ENCODE measurements at places on chromosomes 2 and 18.
A peak's percentile ranks its signal among the peaks of the same experiment; 100 is the strongest.

DNA sequence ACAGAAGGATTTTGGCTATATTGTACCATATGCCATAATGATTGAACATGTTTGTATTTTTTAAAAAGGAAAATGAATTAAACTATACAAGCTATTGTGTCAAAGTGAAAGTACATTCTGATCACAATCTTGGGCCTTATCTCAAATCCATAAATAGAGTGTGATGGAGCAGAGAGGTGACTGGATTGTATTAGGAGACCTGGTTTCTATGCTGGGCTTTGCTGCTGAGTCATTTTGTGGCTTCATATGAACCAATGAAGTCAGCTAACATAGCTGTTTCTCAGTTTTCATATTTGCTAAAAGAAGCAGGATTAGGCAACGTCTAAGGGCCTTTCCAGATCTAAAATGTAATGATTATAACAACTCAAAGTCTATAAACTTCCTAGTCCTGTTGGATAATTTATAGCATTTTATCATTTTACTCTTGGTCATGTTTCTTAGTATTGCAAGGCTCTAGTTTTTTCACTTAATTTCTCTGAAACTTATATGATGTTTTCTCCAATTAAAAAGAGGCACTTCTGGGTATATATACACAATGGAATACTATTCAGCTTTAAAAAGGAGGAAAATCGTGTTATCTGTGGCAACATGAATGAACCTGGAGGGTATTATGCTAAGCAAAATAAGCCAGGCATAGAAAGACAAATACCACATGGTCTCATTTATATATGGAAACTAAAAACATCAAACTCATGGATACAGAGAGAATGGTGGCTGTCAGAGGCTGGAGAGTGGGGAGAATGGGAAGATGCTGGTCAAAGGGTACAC is 112.3 kb downstream of the MEP1B start:
- DNase-seq, result no peak

- DNase-seq, result no peak
Observed at GRCh38 chr2:233060501-233060979, 398 bp downstream of the INPP5D start.

DNA sequence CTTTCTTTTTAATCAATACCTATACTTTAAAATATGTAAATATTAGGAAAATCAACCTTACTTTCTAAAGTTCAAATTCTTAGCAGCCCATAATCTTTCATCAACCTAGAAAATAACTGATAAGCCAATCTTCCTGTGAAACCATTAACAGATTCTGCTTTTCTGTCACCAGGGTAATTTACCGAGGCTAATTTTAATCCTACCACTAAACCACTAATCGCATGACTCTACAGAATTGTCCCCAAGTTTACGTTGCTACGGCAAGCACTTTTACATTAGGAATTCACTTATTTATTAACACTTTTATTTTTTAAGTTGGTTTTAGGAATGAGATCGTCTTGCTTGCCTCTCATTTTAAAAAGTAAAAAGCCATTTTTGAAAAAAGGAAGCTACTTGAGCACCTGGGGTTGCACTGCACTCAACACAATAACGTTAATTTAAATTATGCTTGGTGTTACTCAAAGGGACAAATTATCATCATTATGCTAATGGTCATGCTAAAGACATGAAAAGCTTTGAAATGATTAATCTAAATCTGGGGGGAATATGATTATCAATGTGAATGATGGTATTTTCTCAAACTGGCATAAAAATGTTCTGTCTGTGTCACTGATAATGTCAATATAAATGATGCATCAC is 10.2 kb downstream of the ZNF516 start:
- DNase-seq, result no peak

DNA sequence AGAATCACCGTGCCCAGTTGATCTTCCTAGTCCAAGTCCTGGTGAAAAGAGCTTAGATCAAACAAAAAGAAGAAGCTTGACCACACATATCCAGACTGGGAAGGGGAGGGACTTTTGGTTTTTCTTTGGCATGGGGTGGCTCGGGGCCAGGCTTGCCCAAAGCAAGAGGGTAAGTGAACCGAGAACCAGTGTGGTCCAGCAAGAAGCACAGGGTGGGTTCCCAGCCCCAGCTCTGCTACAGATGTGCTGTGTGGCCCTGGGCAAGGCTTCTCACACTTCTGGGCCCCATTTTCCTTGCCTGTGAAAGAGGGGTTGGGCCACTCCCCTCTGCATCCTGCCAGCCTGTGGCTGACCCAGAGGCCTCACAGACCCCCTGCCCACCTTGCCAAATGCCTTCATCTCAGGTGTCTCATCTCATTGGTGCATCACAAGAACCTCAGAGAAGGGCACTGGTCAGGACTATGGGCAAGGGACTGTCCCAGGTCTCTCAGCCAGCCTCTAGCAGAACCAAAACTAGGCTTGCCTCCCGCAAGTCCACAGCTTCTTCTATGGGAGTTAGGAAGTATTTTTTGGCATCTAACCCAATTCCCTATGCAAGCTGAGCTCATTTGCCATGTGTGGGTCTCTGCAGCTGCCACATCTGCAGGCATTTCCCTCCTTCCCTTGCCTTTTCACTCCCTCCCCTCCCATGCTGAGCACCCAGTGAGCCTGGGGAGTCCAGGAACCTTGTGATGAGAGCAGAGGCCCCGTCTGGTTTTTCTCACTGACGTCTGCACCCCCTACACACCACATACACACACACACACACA is 6.9 kb downstream of the ATP6V1B1 start:
- DNase-seq, result peak; percentile 28

- no peak for DNase-seq
Observed at GRCh38 chr2:209556354-209556961, 132.6 kb downstream of the MAP2 start.

GRCh38 chr18:35049111-35050027 is 8.2 kb downstream of the MAPRE2 start:
- DNase-seq, result no peak

DNA sequence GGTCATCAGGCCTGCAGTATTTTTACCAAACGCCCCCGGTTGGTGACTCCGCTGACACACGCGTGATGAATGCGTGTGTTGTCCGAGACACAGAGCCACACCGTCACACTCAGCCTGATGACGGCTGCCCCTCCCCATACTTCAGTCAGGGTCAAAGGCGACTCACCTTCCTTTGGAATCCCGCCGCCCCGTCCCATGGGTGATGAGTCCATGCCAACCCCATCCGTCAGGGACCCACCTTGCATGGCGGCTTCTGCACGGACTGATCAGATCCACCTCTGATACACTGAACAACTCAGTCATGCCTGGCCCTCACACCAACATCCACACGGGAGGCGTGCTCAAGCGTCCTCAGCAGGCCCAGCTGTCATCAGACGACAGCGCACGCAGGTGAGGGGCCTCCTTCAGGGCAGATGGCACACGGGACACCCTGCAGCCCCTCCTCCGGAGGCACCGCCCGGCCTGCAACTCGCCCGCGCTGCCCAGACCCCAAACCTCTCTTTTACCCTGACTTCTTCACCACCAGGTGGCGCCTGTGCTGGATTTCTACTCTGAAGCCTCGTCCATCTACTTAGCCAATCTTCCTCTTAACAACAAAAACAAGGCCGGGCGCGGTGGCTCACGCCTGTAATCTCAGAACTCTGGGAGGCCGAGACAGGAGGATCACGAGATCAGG is 89.2 kb downstream of the ZNF516 start:
- DNase-seq, result peak; percentile 58

DNA sequence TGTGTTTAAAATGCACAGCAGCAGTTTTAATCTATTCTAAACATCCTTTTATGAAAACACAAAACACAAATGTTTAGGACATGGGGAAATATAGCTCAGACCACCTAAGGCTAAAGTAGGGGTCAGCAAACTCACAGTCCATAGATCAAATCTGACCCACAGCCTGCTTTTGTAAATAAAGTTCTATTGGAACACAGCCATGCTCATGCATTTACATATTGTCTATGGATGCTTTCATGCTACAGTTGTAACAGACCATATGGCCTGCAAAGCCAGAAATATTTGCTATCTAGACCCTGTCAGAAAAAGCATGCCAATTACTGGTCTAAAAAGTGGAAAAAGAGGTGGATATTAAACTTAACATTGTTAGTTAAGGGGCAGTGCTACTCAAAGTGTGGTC is 1105.4 kb upstream of the KLHL29 start:
- no peak for DNase-seq

DNA sequence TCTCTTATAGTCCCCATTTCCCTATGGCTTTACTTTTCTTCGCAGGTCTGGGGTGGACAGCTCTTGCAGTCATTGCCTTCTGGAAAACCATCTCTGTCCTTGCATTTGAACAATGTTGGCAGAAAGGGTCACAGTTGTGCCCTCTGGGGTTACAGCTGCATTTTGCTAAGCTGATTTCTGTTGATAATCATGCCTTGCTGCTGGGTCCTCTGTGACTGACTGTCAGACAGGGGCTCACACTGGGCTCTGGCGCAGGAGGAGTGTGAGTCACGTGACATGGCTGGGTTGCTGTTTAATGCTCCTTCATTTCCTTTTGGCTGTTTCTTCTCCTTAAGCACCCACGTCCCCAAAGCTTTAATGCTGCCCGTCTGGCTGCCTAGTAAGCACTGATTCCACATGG is 196.6 kb upstream of the LHCGR start:
- DNase-seq, result no peak

GRCh38 chr2:231923951-231924888 is 2.0 kb downstream of the NPPC start:
- DNase-seq, result no peak

DNA sequence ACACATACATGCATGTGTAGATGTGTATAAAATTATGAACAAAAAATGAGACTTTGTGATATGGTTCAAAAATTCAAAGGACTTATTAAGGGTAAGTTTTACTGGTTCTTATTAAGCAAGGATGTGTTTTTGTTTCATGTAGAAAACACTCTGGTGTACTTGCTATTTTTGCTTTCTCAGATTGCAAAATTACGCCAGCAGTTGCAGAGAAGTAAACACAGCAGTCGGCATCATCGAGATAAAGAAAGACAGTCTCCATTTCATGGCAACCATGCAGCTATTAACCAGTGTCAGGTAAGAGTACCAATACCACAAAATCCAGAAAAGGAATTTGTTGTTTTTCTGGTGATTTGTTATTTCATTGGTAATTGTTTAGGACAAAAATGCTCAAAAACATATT is 91.3 kb downstream of the FAM117B start:
- no peak for DNase-seq

DNA sequence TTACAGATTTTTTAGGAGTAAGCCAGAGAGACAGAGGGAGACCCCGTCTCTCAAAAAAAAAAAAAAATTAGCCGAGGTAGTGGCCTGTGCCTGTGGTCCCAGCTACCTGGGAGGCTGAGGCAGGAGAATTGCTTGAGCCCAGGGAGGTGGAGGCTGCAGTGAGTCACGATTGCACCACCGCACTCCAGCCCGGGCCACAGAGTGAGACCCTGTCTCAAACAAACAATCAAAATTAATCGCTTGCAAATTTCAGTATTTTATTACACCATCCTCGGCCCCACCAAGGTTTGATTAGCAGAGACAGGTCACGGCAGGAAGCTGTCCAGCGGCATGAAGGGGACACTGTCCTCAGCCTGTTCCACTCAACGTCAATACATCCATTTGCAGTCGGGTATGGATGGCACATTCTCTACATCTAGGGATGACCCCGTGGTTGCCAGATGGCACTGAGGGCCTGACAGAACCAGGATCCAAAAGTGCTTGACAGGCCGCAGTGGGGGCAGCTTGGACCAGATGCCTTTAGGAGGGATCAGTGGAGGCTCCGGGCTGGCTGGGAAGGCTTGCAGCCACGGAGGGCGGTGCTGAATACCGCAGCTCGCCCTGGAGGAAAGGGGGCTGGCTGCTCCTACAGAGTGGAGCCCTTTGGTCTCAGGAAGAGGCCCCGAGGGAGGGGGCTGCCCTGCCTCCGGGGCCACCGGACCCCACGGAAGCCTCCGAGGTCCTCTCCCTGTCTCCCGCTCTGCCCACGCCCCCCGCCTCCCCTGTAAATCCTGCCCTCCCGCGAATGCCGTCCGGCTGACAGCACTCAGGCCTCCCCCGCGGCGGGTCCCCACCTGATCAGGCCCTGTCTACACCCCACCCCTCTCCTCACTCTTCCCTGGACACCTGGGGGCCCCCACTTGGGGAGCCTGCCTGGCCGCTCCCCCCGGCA is 13.1 kb downstream of the ASPRV1 start:
- no peak for DNase-seq

DNA sequence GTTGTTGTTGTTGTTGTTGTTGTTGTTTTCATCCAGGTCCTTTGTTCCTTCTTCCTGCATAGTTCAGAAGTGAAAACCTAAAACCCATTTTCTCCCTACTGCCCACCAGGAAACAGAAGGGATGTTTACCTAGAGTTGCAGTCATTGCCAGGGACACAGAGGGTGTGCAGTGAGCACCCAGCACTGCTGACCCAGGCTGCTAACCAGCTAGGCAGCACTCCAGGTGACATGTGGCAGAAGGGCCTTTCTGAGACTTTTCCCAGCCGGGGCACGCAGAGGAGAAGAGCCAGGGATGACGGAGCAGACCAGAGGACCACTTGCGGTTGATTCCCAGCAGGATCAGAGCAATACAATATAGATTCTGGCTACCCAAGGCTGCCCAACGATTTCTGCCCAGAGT is 286.3 kb downstream of the BCL11A start:
- no peak for DNase-seq

DNA sequence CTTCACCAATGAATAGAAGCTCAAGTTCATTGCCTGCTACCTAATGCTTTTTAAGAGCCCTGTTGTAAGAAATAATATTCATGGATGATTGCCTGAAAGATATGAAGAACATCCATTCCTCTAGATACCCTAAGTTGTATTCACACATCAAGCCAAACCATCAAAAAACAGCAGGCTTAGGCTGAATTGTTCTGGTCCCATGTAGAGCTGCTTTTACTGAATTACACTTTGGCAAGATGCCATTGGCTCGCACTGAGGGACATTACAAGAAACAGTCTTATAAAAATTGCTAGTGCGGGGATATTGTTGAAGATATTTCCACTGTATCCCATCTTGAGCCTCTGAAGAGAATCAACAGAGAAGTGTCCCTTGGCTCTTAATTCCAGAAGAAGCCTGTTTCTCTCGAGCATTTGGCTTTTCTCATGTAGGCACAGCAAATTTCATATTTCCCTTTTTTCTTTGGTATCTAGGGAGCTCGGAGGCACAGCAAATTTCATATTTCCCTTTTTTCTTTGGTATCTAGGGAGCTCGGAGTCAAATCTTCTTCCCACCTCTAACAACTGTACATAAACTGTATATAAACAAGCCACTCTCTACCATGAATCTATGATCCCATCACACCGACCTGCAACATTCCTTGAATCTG is 107.5 kb downstream of the COLEC12 start:
- DNase-seq, result no peak

GRCh38 chr18:50494569-50494968 is 65.3 kb upstream of the MAPK4 start:
- DNase-seq, result no peak

GRCh38 chr18:58247363-58247834 is 203.4 kb downstream of the NEDD4L start:
- DNase-seq, result no peak

- DNase-seq, result peak; percentile 30
Observed at GRCh38 chr18:79784071-79784913, 13.4 kb upstream of the KCNG2 start.

DNA sequence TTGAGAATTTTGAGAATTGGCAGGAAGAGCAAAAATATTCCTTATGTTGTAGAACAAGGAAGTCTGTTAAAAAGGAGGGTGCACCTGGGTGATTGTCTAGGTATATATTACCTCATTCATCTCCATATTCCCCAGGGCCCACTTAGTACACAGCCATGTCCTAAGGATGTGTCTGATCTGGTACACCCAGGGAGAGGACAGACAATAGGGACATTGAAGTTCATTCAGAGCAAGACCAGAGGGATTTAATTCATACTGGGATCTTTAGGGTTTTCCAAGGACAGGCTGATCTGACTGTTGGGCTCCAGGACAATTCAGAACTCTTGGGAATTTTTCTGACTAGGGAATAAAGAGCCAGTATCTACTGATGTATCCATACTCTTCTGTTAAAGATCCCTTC is 112.1 kb downstream of the PHLPP1 start:
- no peak for DNase-seq

GRCh38 chr2:172329416-172329773 is 98.0 kb upstream of the ITGA6 start:
- DNase-seq, result no peak
